HS-5 (cell line): ENCODE measurements at places on chromosomes 11 and 22.

DNA sequence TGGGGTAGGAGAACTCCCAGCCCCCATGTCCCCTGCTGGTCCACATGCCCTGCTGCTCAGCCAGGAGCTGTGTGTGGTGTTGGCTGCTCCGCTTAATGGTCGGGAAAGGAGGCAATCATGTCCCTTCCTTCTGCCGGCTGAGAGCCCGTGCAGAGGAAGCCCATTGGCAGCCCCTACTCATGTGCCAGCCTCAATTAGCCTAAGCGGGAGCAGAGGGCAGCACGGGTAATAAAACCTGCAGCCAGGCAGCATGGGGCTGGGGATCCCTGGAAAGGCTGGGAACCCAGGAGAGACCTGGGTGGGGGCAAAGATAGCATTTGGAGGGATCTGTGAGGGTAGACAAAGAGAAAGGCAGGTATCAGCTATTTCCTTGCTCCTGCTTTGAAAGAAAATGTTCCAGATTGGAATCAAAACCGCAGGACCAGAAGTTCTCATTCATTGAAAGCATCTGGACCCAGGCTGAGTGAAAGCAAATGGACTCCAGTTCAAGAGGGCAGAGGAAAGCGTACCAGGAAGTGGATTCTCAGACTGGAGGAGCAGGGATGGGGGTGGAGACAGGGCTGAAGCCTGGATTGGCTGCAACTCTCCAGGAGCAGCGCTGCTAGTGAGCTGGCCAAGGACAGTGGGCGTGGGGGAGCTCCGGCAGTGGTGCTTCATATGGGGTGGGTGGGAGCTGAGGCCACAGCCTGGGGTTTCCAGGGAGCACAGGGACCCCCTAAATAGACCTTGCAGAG lies 103.4 kb upstream of the NECTIN1 start:
- DNase-seq: no peak

GRCh38 chr11:42329929-42330565 lies 870.6 kb upstream of the LRRC4C start:
- no peak for DNase-seq

- peak; percentile 56 for DNase-seq
These were observed 10.4 kb downstream of the PDHX start for GRCh38 chr11:34926831-34927132.

DNA sequence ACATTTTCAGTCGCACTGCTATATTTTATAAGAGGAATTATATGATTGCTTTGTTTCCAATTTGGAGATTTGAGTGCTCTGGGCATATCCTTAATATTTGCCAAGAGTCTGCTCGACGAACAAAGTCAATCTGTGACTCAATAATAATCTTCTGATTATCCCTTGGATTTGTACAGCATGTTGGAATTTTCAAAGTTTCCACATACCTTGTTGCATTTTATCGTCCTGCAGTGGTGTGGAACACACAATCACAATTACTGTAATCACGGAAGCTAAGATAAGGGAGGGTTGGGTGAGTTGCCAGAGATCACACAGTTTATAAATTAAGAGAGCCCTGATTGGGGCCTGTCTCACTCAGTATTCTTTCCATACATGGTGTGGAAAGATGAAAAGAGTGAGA lies 189.3 kb downstream of the GUCY1A2 start:
- DNase-seq: no peak

DNA sequence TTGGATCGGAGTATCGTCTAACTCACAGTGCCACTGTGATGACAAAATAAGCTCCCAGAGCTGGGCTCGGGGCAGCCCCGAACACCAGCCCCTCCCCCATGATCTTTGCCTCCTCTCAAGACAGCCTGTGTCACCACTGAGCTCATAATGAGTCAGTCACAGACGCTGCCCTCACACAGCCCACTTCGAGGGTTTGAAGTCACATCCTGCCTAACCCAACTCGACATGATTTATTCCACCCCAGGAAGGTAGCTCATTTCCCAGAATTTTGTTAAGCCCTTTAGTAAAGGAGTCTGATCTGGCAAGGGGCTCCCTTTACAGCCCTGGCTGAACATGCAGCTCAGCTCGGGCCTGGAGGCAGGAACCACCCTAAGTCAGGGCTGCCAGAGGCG lies 22.8 kb downstream of the MYH9 start:
- DNase-seq: peak; percentile 93

DNA sequence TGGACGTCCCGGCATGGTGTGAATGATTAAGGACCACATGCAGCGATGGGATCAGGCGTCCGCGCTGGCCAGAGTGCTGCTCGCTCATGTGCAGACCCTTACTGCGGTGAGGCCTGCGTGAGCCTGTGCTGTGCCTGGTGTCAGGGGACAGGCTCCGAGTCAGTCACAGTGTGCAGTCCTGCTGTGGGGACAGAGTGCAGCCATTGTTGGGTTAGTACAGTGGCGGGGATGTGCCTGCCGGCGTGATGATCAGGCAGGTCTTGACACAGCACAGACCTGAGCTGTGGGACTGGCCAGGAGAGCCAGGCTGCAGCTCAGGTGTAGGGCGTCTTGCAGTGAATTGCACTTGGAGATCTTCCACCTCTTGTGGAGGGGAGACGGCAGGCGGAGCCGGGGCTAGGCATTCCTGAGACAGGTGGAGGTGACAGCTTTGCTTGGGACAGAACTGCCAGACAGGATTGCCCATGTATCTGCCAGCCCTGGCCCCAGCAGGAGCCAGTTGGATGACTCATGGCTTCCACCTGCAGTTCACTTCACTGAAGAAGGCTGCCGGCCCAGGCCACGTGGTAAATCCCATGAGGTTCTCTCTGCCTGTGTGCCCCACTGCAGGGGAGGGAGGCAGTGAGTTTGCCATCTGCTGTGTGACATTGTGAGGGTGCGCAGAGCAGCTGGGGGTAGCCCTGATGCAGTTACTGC lies 17.3 kb downstream of the TRMU start:
- DNase-seq: no peak

DNA sequence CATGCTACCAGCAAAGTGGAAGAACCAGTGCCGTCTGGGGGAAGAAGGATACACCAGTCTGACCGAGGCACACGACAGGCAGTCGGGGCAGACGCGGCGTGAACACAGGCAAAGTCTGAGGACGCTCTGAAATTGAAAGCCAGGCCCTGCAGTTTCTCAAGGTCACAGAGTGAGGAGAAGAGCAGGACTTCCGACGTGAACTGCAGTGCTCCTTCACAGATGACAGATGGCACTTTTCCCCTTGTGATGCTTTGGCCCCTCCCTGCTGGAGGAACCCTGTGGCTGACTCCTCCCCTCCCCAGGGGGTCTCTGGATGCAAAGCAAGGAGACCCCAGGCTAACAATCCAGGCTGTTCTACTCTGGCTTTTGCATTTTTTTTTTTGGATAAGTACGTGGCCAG lies 19.6 kb upstream of the JAM3 start:
- DNase-seq: no peak

- DNase-seq: no peak
These were observed 24.0 kb downstream of the RAB30 start for GRCh38 chr11:83047515-83048225.

DNA sequence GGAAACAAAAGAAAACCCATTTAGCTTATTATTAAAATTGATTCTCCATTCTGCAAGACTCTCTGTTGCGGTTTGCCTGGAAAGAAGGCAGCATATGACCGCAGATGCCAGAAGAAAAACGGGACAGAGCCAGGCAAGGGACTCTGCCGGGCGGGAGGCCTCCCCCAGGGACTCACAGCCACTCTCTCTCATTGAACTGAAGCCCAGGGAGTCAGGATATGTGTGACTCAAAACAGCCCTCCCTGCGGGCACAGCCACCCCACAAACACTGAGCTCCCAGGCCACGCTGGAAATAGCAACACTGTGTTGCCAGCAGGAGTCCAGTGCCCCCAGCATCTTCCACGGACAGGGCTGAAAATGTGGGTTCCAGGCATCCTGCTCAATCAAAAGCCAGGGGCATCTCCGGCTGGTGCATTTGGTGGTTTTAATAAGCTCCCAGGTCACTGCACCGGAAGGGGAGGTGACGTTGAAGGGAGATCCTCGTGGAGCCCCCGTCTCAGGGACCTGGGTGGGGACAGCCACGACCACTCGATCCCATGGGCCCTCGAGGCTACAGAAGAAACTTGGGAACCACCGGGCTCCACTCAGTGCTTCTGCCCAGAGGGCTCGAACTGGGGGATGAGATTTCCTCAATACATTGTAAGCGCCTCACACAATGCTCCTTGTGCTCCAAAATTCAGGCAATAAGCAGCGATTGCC lies 624.5 kb downstream of the TBC1D22A start:
- DNase-seq: no peak

DNA sequence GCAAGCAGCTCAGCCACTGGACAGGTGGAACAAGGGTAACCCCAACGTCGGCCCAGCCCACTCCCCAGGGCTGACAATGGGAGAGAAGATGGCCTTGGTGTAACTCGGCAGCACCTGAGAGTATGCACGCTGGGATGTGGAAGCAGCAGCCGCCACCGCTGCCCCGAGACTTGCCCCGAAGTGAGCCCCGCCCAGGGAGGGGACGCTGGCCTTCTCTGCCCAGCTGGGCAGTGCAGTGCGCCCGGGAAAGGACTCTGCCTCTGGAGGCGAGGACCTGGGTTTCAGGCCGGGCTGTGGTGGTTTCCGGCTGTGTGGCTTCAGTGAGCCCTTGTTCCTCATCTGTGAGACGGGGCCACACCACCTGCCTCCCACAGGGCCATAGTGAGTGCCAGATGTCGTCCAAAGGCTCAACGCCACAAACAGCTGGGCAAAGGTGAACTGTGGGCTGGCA lies 8.6 kb upstream of the POLDIP3 start:
- no peak for DNase-seq

- DNase-seq: no peak
These were observed 13.9 kb downstream of the NCF4 start for GRCh38 chr22:36874736-36875135.

GRCh38 chr22:42887523-42888507 lies 30.7 kb upstream of the ARFGAP3 start:
- DNase-seq: no peak

GRCh38 chr22:42742940-42743339 lies 22.3 kb upstream of the A4GALT start:
- DNase-seq: no peak

DNA sequence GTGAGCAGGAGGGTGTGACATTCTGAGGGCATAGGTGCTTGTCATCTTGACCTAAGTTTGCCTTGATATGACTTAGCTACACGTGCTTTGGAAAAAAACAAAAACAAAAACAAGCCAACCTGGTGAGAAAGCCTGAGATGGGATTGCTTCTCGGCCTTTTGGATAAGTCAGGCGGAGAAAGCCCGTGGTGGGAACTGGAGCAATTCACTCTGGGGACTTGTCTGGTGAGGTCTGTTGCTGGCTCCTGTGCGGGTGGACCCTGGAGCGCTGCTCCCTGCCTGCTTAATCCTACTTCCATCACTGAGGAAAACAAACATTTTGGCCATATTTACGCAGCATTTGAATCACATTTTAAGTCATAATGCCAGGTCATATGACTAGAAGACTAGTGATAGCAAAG lies 100.3 kb downstream of the SNX19 start:
- no peak for DNase-seq

GRCh38 chr11:26719289-26719973 lies 2.4 kb downstream of the SLC5A12 start:
- no peak for DNase-seq

DNA sequence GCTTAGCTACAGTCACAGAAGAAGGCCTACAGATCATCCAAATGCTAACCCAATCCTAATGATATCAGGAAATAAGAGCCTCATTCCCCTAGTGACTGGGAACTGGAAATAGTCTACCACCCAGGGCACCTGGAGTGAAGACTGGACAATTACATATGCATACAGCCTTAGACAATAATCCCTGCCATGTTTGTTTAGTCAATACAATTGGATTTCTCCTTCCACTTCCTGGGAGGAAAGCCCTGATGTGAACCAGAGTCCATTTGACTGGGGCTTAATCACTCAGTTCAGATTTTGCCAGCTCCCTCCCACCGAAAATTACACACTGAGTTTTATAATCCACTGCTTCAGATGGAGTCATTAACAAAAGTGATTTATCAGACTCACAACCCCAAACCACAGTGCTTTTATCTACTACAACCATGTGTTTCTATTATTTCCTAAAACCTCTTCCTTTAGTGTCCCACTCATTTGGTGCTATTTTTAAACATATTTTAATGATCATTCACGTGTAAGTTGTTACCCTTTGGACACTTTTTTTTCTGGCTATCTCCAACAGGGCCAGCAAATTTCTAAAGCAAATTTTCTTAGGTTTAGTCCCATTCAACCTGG lies 29.9 kb downstream of the CWF19L2 start:
- DNase-seq: no peak

- no peak for DNase-seq
These were observed 3.0 kb downstream of the MN1 start for GRCh38 chr22:27798511-27799014.

DNA sequence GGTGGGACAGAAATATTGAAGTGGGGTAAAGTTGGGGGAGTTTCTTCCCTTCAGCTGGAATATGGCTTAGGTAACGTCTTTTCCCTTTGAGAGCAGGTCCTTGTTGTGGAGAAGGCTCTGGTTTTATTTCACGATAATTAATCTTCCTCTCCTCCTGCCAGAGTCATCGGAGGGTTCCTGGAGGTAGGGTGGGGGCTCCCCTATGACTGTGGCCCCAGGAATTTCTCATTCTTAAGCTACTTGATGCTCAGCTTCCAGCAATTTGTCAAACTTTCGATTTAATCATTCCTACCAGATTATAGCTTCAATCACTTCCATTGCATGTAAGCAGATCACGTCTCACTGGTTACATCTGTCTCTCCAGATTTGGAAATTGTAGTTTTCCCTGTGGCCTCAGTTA lies 242.8 kb upstream of the PLET1 start:
- DNase-seq: no peak

- DNase-seq: no peak
These were observed 3.3 kb downstream of the SYT7 start for GRCh38 chr11:61577383-61578118.

GRCh38 chr11:112460141-112460540 lies 199.5 kb upstream of the PLET1 start:
- no peak for DNase-seq

DNA sequence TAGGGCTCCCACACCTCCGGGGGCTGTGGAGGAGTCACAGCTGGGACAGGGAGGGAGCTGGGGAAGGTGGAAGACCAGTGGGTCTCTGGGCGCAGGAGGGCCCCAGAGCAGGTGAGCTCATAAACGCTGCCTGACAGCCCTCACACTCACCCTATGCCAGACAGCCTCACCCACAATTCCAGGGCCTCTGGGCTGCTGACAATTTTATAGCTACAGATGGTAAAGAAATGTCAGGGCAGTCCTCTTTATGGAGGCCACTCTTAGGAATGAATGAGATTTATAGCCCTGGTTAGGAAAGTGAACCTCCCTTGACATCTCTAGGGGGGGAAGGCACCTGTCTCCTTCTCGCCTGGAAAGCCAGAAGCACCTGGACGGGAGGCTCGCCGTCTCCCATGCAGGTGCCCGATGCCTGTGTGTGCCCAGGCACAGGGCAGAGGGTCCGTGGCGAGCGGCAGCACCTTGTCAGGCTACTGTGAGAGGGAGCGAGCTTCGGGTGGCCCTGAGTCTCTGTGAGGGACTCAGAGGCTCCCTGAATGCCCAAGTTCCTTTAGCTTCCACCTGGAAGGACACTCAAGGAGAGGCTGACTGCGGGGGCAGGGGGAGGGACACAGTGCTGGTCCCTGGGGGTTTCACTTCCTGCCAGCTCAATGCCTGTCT lies 39.9 kb downstream of the IGSF9B start:
- DNase-seq: no peak

- DNase-seq: no peak
These were observed 15.4 kb downstream of the BAD start for GRCh38 chr11:64268893-64269539.
